NCI-H1694 treated with DMSO at 0.1 percent for 48 hours (cell line): ENCODE measurements at places on chromosomes 1 and 21.

DNA sequence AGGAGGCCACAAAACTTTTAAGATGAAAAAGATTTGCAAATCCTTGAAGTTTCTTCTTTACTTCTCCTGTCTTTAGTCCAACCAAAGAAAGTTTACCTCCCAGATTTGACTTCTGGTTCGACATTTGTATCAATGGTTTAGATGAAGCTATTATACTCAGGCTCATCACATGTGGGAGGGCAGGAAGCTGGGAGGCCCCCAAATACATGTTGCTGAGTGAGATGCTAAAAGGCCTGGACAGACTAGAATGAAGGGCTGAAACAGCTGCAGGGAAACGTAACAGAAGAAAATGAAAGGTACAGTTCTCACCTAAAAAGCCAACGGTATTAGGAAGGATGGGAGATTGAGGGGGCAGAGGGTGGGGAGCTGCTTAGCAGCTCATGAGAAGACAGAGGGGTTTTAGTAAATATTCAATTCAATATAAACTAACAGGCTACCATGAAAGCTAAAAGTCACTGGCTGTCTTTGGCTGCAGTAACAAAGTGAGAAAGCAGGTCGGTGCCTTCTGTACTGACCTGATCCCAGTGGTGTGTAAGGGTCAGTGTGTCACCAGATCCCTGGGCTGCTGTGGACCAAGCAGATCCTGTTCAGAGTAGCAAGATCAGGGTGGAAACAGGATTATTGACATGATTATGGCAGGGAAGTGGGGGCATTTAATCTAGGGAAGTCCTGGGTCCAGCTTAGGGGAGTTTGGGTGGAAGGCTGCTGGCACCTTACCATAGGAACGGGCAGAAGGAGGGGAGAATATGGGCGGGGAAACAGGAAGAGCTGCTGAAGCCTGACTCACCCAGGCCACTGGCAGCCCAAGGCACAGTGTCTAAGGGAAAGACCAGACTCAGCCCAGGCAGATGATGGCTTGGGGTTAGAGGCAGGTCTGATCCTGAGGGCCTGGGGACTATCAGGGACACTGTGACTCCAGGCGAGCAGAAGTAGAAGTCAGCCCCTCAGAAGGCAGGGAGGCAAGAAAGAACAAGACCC lies 60.4 kb downstream of the KCNN3 start:
- no peak for DNase-seq

GRCh38 chr1:37353871-37354270 lies 120.5 kb upstream of the ZC3H12A start:
- no peak for DNase-seq

DNA sequence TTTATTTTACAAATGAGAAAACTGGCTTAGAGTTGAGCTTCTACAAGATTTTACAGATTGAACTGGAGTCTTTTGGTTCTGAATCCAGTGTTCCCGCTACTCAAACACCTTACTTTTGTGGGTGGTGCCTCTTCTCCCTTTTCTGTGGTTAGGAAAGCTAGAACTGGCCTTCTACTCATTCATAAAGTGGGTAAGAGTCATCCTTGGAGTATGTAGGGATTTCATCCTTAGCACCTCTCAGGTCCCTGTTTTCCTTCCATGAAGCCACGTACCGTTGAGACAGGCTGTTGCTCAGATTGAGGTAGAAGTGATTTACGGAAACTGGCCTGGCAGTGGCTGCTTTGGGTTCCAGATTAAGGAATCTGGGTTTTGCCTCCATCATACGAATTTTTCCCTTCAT lies 35.8 kb downstream of the WNT4 start:
- no peak for DNase-seq

- no peak for DNase-seq
Observed at GRCh38 chr1:33249422-33249821, 6.9 kb upstream of the ZNF362 start.

DNA sequence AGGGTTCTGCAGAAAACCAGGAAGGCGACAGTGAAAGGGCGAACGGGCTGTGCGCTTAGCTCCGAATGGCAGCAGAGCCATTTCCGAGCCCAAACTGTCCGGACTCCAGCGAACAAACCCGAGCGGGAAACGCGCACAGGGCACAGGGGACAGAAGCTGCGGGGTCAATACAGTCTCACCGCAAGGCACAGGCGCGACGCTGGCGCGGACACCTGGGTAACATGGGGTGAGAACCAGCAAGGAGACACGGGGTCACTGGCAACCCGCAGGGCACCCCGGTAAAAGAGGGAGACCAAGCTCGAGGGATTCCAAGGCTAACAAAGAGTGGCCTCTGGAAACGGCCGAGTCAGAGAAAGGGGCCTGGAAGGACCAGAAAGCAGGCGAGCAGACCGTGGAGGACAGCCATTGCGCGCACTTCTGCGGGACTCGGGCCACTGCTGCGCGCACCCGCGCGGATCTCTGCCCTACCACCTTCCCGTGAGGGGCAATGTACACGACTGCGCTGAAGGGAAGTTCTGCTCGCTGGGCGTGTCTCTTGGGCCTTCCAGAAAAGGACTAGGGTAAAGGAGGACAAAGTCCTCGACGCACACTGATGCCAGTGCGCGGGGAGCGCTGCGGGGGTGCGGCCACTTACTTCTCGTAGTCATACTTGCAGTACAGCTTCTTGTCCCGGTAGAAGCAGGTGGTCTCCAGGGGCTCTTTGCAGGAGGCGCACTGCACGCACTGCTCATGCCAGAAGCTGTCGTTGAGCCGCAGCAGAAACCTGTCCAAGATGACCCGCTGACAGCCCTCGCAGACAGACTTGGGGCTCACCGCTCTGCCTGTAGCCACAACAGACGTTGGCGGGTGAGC lies 3.8 kb downstream of the LMX1A start:
- DNase-seq, result no peak

DNA sequence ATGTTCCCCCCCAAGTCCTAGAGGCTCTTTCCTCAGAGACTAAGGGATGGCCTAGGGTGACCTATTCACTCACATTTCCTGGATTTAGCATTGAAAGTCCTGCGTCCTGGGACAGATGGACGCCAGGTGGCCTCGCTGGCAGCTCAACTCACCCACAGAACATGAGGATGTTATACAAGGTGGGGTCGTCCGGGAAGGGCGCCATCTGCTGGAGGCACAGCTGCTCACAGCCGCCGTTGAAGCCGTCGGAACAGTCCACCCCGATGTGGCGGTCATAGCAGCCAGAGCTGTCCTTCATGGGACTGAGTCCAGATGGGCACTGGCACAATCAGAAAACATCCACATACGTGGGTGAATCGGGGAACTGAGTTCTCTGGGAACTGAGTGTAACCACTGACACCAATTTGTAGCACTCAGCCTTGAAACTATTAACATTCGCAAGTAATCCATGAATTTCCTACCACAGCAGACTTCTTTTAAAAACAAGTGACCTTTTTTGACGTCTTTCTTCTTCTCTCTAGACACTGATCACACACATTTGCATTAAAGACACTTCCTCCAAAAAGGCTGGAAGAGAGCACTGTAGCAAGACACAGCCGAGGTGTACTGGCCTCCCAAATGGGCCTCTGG lies 215.4 kb downstream of the ASTN1 start:
- peak; percentile 8 for DNase-seq

- DNase-seq, result no peak
Observed at GRCh38 chr1:227322376-227322775, 4.1 kb upstream of the CDC42BPA start.

DNA sequence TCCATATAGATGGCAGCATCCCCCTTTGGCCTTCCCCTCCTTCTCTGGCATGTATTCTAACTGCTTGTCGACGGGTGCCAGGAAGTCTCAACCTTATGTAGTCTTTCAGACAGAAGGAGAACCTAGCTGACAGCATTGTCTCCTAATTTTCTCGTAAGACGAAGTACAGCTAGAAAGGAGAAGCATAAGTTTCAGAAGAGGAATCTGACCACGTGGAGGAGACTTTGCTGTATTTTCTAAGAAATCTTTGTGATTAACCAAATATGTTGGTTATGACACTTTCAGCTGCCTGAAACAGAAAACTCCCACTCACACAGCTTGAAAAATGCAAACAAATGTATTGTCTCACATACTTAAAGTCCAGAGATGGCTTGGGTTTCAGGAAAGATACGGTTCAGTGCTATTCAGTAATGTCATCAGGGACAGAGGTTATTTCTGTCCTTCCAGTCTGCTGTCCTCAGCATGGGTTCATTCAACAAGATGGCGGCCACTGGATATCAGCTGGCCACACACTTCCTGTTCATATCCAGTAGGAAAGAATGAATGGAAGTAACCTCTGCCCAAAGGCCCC lies 109.5 kb upstream of the ZNF648 start:
- no peak for DNase-seq

DNA sequence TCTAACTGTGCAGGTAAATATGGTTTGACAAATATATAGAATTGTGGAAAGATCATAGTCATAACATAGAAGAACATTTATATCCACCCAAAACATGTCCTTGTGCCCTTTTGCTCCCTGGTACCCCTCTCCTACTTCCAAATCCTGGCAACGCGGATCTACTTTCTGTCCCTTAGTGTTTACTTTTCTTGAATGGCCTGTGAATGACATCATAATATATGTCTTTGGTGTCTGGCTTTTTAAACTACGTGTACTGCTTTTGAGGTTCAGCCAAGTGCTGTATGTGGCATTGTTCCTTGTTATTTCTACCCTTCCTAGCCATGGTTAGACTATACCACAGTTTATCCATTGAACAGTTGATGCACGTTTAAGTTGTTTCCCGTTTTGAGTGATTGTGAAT lies 155.6 kb downstream of the SDCCAG8 start:
- no peak for DNase-seq

DNA sequence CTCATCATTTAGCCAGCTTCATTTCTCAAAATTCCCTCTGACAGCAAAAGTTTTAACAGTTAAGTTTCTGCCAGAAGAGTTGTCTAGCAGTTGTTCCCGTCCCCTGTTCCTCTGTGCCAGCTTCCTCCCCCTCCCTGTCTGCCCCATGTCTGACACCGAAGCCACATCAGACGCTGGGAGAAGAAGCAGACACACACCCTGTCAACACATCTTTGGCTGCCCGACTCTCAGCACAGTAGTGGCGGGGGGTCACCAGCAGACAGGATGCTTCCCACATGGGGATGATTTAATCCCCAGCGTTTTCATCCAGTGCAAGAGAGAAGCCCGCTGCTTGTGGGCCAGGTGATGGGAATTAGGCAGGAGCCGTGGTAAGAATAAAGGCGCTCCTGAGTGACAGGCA lies 379.4 kb upstream of the RUNX1 start:
- no peak for DNase-seq

DNA sequence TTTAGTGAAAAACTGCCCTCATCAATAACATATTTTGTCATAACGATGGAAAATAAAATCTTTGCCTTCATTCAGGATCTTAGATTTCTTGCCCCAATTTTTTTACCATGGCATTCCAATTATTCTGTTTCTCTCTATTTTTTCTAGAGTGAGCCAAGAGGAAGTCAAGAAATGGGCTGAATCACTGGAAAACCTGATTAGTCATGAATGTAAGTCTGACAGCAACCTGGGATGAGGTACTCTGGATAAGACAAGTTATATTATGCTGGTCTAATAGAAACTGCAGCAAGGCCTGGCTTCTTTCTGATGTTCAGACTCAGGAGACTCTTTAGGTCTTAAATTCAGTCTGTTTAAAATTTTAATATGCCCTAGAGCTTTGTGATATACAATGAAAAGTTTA lies 3.5 kb downstream of the RGS4 start:
- DNase-seq, result no peak

DNA sequence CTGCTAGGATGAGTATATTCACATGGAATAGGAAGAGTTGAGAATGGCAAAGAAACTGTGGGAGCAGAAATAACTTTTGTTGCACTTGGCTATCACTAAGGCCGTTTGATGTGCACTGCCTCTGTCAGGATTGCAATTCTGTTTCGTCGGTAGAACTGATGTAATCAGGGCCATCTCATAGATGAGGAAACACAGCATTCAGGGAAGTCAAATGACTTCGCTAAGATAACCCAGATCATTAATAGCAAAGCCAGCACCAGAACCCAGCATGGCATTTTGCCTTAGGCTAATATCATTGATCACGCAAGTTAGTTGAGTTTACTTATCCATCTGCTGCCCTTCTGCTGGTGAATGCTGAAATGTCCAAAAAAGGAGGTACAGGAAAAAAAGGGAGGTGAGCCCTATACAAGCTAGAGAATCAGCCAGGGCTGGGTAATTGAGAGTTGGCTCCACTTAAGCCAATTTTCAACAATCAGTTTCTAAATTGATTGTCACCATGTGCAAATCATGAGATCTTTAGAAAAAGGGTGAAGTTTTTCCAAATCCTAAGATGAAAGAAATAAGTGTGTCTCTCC lies 7.6 kb downstream of the RASSF5 start:
- no peak for DNase-seq

DNA sequence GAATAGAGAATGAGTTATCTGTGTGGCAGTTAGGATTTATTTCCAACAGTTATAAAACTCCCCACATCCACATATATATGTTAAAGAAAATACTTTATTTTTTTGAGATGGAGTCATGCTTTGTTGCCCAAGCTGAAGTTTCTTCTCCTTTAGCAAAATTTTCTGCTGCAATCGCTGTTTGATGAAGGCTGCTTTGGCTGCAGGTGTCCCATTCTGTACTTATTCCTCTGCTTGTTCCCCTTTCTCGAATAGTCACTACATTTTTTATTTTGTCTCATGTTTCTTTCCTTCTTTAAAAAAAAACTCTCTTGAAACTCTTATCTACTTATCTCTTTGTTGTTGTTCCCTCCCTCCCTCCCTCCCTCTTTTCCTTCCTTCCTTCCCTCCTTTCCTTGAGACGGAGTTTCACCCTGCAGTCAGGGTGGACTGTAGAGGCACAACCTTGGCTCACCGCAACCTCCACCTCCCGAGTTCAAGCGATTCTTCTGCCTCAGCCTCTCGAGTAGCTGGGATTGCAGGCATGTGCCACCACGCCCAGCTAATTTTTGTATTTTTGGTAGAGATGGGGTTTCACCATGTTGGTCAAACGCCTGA lies 10.6 kb downstream of the OR2W3 start:
- no peak for DNase-seq

DNA sequence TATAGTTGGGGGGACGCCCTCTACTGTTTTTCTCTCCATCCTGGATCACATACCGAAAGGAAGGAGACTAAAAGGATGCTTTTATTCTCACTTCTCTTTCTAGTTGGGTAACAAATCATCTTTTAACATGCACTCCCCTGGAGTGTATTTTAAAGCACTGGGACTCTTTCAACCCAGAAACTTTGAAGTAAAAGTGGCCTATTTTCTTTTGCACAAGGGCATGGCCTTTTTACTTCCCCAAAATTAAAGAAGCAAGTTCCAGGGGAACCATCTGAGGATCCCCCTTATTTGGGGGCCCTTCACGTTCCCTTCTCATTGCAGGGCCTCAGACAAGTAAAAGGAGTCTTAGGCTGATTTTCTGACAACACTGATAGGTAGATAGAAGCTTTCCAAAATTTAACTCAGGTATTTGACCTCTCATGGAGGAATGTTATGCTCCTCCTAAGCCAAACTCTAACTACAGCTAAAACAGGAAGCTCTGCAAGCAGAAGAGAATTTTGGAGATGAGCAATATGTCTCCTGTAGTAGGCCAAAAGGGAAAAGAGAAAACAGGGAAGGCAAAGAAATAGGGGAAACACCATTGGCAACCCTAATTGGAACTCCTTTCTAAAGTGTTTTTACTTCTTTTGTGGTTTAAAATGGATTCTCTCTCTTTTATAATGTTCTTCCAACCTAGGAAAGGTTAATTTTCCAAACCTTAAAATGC lies 8.9 kb upstream of the CD46 start:
- DNase-seq, result no peak

GRCh38 chr21:42461185-42461520 lies 34.9 kb downstream of the RSPH1 start:
- DNase-seq, result no peak

- DNase-seq, result no peak
Observed at GRCh38 chr1:201389051-201389450, 10.1 kb downstream of the LAD1 start.
